Suppressor macrophage (primary cell): ENCODE measurements at places on chromosomes 11 and 22.

DNA sequence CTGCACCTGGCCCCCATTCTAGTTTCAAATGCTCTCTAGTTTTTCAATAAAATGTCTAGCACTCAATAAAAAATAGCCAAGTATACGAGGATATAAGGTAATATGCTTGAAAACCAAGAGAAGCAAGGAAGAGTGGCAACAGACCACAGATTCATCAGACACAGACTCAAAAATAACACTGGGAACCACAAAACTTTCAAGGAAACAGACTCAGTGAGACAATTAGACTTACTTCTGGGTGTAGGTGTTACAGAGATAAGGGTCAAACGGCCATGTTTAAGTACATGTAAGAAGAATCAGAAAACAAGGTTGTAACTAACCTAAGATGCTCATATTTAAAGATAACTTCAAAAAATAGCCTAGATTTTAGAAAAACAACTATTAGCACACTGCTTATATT lies 67.0 kb downstream of the TRMU start:
- DNase-seq = no peak

- DNase-seq = no peak
Observed at GRCh38 chr22:35835998-35836691, 118.5 kb downstream of the APOL5 start.

DNA sequence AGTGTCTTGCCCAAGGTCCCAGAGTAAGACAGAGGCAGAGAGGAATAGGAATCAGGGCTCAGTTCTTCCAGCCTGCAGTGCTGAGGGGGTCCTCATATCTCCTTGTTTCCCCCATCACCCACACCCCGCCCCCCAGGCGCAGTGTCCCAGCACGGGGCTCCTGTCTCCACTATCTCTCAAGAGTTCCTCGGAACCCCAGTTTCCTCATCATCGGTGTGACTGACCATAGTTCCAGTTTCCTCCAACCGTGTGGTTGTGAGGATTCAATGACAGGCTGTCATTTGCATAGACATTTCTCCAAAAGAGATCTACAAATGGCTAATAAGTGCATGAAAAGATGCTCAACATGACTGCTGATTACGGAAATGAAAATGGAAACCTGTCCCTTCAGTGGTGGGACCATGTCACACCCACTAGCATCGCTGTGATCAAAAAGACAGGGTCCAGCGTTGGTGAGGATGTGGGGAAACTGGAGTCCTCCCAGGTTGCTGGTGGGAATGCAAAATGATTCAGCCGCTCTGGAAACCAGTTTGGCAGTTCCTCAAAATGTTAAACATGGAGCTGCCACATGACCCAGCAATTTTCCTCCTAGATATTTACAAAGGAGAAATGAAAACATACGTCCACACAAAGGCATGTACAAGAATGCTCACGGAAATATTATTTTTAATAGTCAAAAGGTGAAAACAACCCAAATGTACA lies 31.8 kb upstream of the PDGFB start:
- peak; percentile 67 for DNase-seq

DNA sequence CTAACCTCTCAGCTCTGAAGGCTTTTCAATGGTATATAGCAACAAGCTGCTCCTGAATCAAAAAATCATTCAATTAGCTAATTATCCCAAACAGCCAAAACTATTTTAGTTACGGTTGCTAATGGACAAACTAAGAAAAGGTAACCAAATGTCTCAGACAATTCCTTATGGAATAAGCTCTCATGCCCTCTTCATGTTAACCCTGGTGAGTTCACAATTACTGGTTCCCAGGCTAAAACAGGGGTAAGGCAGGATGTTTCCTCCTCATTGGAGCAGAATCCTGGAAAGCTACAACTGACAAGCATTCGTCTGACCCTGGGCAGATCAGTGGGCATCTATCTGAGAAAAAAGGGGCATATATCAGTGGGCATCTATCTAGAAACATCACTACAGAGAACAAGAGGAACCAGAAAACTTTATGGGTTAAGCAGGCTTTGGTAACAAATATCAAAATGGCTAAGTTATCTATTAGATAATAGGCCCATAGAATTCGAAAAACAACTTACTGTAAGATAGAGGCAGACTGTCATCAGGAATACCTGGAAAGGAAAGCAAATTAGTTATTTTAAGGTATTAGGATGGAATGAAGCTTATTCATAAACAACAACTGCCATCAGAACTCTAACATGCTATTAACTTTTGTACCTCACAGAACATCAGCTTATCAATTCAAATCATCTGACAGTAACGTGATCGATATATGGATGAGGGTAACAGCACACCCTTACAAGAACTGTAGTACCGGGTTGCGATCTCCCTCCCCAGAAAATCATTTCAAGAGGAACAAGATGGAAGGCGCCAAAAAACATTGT lies 14.8 kb upstream of the WDR74 start:
- peak; percentile 24 for DNase-seq

DNA sequence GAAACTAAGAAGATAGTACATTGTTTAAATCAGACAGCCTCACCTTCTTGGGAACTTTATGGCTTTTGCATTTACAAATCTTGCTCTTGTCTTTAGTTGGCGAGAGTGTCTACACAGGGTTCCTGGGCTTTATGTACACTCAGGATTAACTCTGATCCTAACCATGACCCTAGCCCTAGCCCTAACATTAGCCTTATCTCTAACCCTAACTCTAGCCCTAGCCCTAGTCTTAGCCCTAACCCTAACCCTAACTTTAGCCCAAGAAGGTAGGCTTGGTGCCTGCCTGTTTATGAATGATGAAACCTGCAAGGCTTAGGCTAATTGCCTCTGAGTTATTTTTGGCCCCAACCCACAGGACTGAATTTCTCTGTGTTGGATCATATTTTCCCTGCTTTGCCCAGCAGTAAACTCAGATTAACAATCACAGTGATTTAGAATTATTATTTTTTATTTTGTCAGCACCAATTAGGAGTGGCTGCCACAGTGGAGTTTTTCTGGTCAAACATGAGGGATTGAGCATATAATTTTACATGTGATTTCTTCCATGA lies 44.1 kb upstream of the OR9Q1 start:
- no peak for DNase-seq

DNA sequence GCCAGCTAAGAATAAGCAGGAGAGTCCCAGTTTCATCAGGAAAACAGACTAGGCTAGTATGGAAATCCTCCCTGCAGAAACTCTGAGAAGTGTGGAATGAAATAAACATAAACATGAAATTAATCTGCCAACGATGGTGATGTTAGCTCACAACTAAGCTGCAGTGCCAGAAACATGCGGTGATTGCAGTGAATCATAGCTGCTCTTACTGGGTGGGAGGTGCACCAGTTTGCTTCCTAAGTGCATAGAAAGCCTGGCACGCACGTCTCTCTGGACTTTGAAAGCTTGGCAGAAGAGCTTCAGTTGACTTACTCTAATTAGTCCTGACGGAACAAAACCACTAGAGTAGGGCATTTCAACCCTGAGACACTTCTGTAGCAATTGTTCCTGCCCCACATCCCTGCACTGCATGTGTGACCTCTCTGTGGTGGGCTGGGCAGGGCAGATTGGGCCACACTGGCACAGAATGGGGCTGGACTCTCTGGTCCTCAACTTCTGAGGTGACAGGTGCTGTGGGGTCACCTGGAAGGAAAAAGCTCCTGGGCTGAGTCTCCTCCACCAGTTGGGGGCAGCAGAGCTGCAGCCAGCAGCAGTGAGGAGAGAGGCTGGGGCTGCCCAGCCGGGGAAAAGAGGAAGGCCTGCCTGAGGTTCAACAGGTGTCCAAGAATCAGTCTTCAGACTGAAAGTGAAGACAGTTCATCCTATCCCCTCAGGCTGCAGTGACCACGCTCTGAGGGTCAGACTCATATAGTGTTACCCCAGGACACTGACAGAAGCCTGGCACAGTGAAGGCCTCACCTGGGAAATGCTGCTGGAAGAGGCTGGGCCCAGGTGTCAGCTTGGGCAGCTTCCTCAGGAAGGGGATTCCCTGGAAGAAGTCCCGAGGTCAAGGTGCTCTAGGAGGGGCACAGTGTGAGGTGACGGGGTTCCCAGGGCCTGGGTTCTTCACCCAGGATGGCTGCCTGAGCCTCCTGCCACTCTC lies 40.5 kb downstream of the GGTLC2 start:
- peak; percentile 63 for DNase-seq

DNA sequence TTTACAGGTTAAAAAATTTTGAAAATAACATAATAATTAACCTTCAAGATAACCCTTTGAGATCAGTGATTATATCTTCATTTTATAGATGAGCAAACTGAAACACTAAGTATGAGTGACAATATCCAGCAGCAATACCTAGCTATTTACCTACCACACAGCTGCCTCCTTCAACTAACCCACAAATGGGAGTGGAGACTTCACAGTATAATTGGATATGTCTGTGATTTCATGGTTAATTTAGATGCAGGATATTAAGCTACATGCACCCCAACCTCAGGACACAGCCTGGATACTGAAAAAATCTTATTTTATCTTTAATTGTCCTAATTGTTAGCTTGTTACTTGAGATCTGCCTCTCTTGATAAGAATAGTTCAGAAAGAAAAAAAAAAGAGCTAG lies 297.2 kb upstream of the ANO5 start:
- no peak for DNase-seq

DNA sequence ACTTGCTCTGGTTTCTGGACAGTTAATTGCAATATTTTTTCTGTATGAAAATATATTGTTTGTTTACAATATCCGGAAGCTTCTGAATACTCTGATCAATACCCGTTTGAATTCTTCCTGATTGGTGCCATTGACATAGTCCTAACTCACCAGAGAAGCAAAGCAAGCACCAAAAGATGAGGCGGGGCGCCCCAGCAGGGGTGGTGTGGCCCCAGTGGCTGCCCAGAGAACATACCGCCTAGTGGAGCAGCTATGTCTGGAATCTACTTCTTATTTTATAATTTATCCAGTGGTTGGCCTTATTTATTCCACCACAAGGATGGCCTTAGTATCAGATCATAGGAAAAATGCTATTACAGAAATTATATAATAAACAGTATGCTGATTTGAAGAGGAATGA lies 610.7 kb downstream of the JRKL start:
- DNase-seq = no peak

DNA sequence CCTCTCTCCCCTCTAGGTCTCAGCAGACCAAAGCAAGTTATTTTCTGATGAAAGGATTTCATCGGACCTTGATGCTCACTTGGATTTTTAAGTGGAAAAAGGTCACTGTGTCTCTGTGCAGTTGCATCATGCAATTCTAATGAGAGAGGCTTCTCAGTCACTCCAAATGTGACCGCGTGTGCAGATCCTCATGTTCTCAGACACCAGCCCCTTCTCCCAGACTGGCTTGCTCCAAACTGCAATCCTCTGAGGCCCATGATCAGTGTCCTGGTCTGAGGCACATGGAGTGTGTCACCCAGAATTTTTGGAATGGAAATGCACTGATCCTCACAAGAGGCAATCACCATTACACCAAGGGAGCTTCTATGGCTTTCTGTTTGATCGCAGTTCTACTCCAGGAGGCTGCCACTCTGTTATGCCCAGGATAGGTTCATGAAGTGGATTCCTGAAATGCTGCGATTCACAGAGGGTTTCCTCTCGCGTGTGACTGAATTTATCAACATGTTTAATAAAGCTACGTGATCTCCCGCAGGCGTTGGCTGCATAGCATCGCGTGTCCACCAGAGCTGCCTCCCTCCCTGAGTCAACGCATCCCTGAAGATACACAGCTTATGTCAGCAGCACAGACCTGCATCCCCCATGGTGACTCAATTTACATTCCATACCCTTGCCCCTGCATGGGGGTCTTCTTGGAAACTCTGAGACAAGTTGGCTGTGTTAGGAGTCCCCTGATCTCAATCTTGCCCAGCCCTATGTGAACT lies 544.6 kb upstream of the B3GAT1 start:
- no peak for DNase-seq

DNA sequence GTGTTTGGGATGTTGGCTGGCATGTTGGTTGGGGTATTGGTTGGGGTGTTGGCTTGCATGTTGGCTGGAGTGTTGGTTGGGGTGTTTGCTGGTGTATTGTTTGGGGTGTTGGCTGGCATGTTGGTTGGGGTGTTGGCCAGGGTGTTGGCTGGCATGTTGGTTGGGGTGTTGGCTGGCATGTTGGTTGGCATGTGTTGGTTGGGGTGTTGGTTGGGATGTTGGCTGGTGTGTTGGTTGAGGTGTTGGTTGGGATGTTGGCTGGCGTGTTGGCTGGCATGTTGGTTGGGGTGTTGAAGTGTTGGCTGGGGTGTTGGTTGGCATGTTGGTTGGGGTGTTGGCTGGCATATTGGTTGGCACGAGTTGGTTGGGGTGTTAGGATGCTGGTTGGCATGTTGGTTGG lies 24.5 kb downstream of the OTUB1 start:
- no peak for DNase-seq

DNA sequence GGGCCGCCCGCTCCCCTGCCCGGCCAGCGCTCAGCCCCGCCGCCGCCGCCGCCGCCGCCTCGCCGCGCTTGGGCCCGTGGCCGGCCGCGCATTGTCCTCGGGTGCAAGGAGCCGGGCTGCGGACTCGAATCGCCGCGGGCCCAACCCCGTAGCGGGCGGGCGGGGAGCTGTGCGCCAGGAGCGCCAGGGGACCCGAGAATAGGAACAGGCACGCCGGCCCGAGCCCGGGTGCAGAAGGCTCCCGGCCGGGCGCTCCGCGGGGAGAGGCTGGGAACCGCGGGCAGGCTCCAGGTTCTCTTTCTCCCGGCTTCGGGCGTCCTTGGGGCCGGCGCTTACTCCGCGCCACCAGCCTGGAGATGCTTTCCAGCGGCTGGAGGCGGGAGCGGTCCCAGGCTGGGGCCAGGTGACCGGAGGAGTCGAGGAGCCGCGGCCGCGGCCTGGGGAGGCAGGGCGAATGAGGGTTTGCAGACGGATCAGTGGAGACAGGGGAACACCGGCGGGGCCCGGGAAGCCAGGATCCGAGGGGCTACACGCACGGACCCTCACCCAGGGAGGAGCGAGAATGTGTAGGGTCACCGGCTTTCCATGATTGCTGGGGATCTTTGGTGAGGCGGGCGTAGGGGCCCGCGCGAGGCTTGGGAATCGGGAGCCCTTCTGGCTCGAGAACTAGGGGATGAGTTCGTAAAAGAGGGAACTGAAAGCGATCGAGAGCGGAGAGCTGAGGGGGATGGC lies 726 bp downstream of the PKNOX2 start:
- DNase-seq = peak; percentile 22

DNA sequence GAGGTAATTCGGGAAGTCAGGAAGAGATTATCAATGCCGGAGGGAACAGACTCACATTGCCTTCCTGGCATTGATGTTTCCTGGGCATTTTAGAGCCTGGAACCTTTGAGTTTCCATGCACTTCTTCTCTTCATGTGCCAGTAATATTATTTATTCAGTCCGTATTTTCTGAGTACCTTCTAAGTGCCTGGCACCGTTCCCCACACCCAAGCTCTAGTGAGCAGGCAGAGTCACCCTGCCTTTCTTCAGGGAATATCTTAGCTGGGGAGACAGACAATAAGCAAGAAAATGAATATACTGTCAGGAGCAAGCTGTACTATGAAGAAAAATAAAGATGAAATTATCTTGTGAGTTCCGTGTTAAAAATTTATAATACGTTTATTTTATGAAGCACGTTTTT lies 136.2 kb upstream of the SEZ6L start:
- DNase-seq = no peak
